Suprapubic skin (tissue), 4 donors: ENCODE measurements at places on chromosomes 16 and 17. TPM values are rescaled to one million over a fixed set of nuclear protein-coding genes. Genes with fewer than 3 reads are reported as not detected.

- no peak for DNase-seq
These were observed 74.0 kb downstream of the N4BP1 start for GRCh38 chr16:48535831-48536613.

DNA sequence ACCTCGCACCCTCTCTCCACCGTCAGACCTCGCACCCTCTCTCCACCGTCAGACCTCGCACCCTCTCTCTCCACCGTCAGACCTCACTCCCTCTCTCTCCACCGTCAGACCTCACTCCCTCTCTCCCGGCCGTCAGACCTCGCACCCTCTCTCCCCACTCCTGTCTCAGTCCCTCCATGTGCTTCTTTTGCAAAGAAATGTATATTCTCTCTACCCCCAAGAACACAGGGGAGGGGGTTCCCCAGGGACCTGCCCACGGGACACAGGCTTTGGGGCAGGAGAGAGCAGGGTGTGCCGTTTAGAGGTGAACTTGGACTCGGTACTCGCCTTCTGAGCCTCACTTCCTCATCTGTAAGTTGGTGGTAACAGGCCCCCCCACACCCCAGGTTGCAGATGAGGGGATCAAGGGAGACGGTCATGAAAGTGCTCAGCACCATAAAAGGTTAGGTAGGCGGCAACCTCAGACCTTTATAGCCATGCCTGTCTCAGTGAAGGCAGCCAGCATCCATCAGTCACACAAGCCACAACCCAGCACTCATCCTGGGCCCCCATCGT is 63.7 kb downstream of the RPH3AL start:
- peak; percentile 50 for DNase-seq

- DNase-seq, result no peak
These were observed 60.8 kb upstream of the MED9 start for GRCh38 chr17:17416007-17416399.

GRCh38 chr17:29107933-29108822 is 65.2 kb downstream of the PIPOX start:
- DNase-seq, result no peak

GRCh38 chr17:55769625-55770000 is 18.8 kb downstream of the PCTP start:
- DNase-seq, result no peak

- DNase-seq, result no peak
These were observed 26.4 kb downstream of the CPD start for GRCh38 chr17:30405161-30405560.

DNA sequence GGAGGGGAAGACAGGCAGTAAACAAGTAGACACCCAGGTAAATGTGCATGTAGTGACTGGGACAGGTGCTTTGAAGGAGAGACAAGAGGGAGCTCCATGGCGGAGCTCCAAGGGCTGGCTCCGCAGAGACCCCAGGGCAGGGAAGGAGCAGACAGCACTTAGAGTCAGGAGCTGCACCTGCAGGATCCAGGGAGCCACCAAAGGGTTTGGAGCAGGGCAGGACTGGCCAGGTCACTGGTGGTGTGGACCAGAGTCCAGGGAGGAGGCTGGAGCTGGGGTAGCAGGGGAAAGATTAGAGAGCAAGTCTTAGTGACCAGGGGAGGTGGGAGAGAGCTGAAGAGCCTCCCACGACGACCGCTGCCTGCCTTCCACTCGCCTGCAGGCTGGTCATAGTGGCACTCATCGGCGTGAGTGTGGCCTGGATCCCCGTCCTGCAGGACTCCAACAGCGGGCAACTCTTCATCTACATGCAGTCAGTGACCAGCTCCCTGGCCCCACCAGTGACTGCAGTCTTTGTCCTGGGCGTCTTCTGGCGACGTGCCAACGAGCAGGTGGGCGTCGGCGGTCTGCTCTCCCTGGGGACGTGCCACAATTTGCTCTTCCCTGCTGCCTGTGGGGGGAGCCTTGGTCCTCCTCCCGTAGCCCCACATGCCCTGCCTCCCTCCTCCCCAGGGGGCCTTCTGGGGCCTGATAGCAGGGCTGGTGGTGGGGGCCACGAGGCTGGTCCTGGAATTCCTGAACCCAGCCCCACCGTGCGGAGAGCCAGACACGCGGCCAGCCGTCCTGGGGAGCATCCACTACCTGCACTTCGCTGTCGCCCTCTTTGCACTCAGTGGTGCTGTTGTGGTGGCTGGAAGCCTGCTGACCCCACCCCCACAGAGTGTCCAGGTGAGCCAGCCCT is 14.7 kb upstream of the FAM83G start:
- no peak for DNase-seq

GRCh38 chr17:17565471-17566339 is 25.8 kb downstream of the PEMT start:
- no peak for DNase-seq

The SLFN14 gene
- total RNA-seq, result not detected

The TMC7 gene
- 0.68 TPM for total RNA-seq

GRCh38 chr16:85422632-85423550 is 190.2 kb upstream of the GSE1 start:
- DNase-seq, result no peak

DNA sequence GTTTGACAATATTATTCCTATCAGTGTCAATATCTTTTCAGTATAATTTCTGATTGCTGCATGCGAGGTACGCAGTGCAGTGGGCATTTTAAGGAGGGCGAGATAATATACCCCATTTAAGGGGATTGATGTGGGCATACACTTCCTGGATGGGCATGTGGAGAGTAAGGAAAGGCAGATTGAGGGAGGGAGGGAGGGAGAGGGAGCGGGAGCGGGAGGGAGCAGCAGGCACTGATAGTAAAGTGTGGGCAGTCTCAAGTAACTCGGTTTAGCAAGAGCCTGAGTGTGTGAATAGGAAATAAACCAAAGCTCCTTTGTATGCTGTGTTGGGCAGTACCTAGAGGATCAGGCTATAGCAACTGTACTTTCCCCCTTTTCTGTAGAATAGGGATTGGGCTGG is 5.1 kb downstream of the BPTF start:
- DNase-seq, result no peak

DNA sequence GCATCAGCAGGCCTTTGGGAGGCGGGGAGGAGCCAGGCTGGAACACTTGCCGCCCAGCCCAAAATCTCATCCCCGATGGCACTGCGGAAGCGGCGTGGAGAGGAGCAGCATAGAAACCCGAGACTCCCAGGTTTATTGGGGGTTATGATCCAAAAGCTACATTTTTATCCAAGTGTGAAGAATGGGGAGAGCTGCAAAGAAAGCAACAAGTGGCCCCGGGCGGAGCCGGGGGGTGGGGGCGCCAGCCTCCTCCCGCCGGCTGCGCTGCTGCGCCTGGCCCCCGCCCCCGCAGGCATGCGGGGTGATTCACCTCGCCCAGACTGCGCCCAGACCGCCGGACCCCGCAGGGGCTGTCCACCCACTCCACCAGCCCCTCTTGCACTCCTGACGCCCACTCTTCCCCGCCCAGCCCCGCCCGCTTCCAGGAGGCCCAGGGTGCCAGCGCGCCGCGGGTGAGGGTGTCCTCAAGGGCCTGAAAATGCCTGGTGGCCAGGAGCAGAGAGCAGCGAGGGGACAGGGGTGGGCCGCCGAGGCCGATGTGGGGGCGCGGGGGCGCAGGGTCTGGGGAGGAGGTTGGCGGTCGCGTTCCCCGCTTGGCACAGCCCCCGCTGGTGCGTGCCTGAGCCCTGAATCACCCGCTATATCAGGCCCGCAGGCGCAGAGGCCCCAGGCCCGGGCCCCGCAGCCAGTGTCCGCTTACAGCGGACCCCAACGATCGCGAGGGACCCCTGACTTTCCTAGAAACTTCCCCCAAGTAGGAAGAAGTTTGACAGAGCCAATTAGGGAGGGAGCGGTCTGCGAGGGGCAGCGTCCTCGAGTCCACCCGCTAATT is 1.3 kb downstream of the CAVIN1 start:
- DNase-seq, result no peak

GRCh38 chr17:32142857-32143526 is 690 bp downstream of the RHOT1 start:
- DNase-seq, result no peak

The RAI1 gene
- total RNA-seq, result 32.3 TPM

The LGALS9 gene
- total RNA-seq, result 10.5 TPM

GRCh38 chr16:58046054-58046881 is 20.7 kb downstream of the MMP15 start:
- no peak for DNase-seq

The UBFD1 gene
- 48.1 TPM for total RNA-seq

DNA sequence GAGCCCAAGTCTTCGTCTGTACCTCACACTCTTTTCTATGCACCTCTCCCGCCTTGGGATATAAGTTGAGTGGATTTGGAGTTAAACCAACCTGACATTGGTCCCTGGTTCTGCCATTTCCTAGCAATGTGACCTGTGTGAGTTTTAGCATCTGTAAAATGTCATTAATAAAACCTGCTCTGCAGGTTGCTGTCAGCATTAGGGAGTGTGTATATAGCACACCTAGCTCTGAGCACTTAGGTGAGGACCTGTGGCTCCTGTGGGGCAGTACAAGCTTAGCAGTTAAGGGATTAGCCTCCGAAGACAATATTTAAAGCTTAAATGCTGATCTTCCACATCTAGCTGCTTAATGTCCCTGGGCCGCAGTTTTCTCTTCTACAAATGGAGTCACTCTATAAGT is 248.0 kb downstream of the TMEM114 start:
- DNase-seq, result no peak

DNA sequence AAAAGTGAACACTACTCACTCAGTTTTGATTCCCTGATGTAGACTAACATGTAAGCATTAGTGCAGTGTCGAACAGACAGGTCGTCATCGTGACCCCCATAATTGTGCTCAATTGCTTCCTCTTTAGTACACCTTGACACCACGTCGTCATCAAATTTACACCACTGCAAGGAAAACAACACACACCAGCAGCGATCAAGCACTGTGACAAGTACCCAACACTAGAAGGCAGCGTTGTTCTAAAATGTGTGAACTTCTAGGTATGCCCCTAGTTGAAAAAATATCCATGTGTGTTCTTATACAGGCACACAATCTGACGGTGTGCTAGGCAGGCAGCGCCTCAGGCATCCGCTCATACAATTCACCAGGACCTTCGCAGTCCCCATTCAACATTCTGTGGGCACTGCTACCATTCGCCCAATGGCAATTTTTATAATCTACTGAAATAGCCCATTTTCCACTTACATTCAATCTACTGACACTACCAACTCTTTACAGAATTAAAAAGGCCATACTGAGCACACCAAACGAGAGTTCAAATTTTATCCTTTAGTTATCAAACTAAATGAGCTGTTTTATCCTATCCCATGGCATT is 23.1 kb downstream of the LITAFD start:
- DNase-seq, result no peak

DNA sequence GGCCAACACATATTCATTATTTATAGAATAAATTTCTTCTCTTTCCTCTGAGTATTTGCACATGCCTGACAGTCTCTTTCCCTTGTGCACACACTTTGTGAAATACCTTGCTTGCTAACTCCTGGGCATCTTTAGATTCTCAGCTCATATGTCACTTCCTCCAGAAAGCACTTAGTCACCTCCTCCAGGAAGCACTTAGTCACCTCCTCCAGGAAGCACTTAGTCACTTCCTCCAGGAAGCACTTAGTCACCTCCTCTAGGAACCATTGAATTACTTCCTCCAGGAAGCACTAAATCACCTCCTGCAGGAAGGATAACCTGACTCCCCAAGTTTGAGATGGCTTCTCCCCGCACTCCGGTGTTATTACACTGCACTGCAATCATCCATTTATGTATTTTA is 462.5 kb upstream of the EEF2KMT start:
- DNase-seq, result no peak

DNA sequence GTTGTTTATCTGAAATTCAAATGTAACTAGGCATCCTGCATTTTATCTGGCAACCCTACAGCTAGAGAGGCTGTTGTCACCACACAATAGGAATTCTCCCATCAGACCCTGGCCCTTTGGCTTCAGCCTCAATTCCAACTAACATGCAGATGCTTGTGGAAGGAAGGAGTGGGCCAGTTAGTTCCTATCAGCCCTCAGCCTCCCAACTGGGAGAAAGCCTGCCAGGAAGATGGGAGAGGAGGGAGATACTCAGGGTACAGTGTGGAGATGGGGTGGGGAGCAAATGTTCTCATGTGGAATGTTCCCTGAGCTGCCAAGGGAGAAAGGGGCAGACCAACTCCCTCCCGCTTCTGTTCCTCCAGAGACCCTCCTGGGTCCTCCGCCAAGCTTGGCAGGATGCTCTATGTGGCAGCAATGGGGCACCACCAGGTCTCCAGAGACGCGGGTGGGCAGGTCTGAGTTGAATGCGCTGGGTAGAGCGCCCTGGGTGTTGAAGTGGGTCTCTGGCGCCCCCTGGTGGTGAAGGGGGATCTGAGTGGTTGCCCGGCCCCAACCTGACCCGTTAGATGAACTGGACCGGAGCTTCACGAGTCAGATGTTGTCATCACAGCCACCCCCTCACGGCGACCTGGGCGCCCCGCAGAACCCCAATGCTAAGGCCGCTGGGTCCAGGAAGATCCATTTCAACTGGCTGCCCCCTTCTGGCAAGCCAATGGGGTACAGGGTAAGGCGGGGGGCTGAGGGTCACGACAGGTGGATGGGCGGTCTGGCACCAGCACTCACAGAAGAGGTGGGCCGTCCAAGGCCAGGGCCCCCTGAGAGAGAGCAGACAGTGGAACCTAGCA is 15.2 kb downstream of the GALK1 start:
- DNase-seq, result peak; percentile 94

DNA sequence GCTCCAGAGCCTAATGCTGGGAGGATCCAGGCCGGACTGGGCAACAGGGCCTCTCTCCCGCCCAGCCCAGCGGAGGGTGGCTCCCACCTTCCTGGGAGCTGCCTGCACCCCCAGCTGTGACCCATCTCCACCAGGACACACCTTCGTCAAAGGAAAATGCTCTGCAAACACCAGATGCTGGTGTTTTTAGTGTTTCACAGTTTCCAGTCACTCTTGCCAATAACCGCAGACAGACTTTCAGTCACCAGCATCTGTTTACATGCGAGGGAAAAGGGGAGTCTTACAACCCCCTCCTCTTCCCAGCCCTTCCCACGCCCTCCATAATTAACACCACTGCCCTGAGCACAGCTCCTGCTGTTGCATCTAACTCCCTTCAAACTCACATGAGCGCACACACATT is 25.3 kb downstream of the KLHDC4 start:
- DNase-seq, result no peak

GRCh38 chr17:32805029-32805976 is 71.6 kb downstream of the MYO1D start:
- DNase-seq, result no peak

DNA sequence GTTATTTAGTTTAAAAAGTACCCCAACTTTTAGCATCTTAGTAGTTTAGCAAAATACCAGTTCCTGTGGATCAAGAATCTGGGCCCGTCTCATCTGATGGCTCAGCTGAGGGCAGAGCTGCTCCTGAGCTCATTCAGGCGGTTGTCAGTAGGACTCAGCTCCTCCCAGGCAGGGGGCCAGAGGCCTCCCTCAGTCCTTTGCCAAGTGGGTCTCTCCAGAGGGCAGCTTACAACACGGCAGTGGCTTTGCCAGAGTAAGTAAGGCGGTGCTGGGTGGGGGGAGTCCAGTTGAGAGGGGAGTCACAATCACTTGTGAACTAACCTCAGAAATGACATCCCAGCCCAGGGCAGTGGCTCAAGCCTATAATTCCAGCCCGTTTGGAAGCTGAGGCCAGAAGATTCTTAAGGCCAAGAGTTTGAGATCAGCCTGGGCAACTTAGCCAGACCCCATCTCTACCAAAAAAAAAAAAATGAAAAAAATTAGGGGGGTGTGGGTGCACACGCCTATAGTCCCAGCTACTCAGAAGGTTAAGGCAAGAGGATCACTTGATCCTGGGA is 81.5 kb upstream of the MED9 start:
- no peak for DNase-seq

GRCh38 chr16:64317601-64318000 is 804.3 kb downstream of the CDH11 start:
- no peak for DNase-seq
